Neural progenitor cell (in vitro differentiated cells): ENCODE measurements at places on chromosomes 7 and 10. TPM values are rescaled to one million over a fixed set of nuclear protein-coding genes. Genes with fewer than 3 reads are reported as not detected.

- peaks cover 4% of the 10 kb centered on the region for H3K4me1 ChIP-seq
- no peaks in the 10 kb centered on the region for H3K36me3 ChIP-seq
- no peak overlapping the region for H3K27ac ChIP-seq
Observed at GRCh38 chr10:55747244-55747643, 613.8 kb downstream of the ZWINT start.

EEPD1 gene
- 1.1 and 6.5 TPM in 2 replicates for total RNA-seq

OR9A2 gene
- total RNA-seq = not detected in 2 replicates

DNA sequence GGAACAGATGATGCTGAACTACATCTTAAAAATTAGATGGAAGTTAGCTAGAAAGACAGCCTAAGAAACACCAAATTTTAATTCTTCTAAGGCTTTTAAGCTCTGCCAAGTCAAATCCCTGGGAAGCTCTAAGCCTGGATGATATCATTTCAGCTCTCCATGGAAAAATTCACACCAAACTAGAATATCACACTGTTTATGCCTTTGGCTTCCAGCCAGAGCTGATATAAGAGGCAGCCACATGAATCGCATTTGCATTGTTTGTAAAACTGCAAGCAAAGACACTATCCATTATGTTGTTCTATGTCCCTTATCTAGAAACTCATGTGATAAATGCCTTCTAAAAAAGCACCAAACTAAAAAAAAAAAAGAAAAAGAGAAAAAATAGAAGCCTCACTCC is 430.4 kb downstream of the GRID1 start:
- no peaks in the 10 kb centered on the region for H3K4me1 ChIP-seq
- no peaks in the 10 kb centered on the region for H3K27me3 ChIP-seq
- H3K27ac ChIP-seq = no peak overlapping the region

DNA sequence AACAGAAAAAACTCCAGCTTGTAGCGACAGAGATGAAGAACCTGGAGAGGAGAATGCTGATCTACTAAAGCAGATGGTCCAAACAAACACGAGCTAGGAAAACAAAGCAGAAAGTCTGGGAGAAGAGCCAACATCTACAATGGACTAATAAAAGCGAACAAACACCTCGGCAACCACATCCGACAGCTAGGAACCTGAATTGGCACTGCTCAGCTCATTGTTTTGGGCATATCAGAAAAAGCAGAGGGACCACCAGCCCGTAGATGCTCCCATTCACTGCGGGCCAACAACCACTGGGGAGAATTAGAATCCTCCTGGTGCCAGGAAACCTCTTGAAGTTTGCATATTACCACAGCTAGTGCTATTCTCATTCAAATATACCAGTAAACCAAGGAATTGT is 204.7 kb downstream of the NXPH1 start:
- no peak overlapping the region for H3K4me3 ChIP-seq
- H3K27me3 ChIP-seq = no peaks in the 10 kb centered on the region
- no peaks in the 10 kb centered on the region for H3K36me3 ChIP-seq
- DNase-seq = no peak
- peaks cover 10% of the 10 kb centered on the region for H3K4me1 ChIP-seq
- no peak overlapping the region for H3K27ac ChIP-seq

PLCE1 gene
- 0.47 and 0.71 TPM in 2 replicates for total RNA-seq

- H3K4me3 ChIP-seq = no peak overlapping the region
- no peaks in the 10 kb centered on the region for H3K36me3 ChIP-seq
- no peak overlapping the region for H3K27ac ChIP-seq
- peaks cover 12% of the 10 kb centered on the region for H3K4me1 ChIP-seq
- no peaks in the 10 kb centered on the region for H3K27me3 ChIP-seq
Observed at GRCh38 chr7:35366167-35367155, 112.6 kb upstream of the TBX20 start.

KLF6 gene
- 8.7 and 11.9 TPM in 2 replicates for total RNA-seq

- no peak overlapping the region for H3K4me3 ChIP-seq
- no peak overlapping the region for H3K27ac ChIP-seq
- no peaks in the 10 kb centered on the region for H3K36me3 ChIP-seq
- H3K27me3 ChIP-seq = no peaks in the 10 kb centered on the region
Observed at GRCh38 chr10:101452176-101452575, 98.2 kb downstream of the BTRC start.

FAM25A gene
- total RNA-seq = not detected in 2 replicates

DNA sequence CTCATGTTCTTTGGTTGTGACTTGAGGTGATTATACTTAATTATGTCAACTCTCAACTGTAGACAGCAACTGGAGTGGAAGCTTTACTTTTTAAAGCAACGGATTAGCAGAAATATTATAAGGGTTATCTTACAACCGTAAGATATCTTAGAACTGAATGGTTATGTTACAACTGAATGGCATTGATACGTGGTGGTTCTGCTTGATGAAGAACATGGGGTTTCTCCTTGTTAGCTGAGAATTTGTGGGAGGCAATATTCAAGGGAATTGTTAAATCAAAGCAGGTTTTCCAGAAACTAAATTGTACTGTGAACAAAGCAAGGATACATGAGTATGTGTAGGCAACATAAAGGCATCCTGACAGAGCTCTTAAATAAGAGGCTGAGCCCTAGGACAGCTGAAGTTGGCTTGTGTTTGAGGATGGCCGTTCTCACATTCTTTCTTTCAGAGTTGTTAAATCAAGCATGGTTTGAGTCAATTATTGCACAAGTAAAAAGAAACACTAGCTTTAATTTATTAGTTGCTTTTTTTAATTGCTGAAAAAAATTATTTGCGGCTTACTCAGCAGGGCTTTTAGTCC is 350.0 kb downstream of the PLXDC2 start:
- H3K27me3 ChIP-seq = no peaks in the 10 kb centered on the region
- no peak overlapping the region for H3K4me3 ChIP-seq
- H3K36me3 ChIP-seq = no peaks in the 10 kb centered on the region

GRCh38 chr7:102463841-102464576 is 654 bp downstream of the ALKBH4 start:
- peak overlapping the region; percentile 99 for H3K4me3 ChIP-seq
- no peaks in the 10 kb centered on the region for H3K36me3 ChIP-seq
- H3K27ac ChIP-seq = no peak overlapping the region
- no peaks in the 10 kb centered on the region for H3K27me3 ChIP-seq
- peak; percentile 29 for DNase-seq

- no peak for DNase-seq
- no peak overlapping the region for H3K27ac ChIP-seq
- H3K4me3 ChIP-seq = no peak overlapping the region
- peaks cover 14% of the 10 kb centered on the region for H3K36me3 ChIP-seq
Observed at GRCh38 chr10:11527691-11528255, 83.7 kb downstream of the USP6NL start.

HTR5A gene
- not detected in 2 replicates for total RNA-seq

- no peak overlapping the region for H3K4me3 ChIP-seq
- no peak overlapping the region for H3K27ac ChIP-seq
- H3K36me3 ChIP-seq = no peaks in the 10 kb centered on the region
- no peaks in the 10 kb centered on the region for H3K4me1 ChIP-seq
Observed at GRCh38 chr7:121081327-121081936, 92.9 kb downstream of the CPED1 start.

OR6B1 gene
- not detected in 2 replicates for total RNA-seq

DNA sequence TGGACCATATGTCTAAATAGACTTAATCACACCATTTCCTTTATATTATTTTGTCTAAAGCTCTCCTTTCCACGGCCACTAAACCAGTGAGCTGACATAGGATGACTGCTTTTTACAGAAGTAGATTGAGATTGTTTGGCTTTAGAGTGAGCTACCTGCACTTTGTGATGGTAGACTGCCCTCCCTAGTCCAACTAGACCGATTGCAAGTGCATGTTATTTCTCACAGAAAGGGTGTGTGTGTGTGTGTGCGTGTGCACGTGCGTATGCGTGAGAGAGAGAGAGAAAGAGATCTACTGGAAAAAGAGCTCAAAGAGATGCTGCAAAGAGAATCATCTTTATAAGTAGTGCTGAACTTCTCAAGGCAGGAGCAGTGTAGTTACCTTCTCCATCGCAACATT is 60.7 kb downstream of the VCL start:
- no peaks in the 10 kb centered on the region for H3K36me3 ChIP-seq
- no peak overlapping the region for H3K4me3 ChIP-seq
- no peak overlapping the region for H3K27ac ChIP-seq
- H3K27me3 ChIP-seq = no peaks in the 10 kb centered on the region
- peak; percentile 28 for DNase-seq

ASB10 gene
- not detected in 2 replicates for total RNA-seq

GRCh38 chr7:114508086-114508485 is 93.5 kb downstream of the FOXP2 start:
- H3K27ac ChIP-seq = no peak overlapping the region
- DNase-seq = no peak
- no peaks in the 10 kb centered on the region for H3K36me3 ChIP-seq
- no peaks in the 10 kb centered on the region for H3K4me1 ChIP-seq

SPDYE6 gene
- total RNA-seq = not detected in 2 replicates

DNA sequence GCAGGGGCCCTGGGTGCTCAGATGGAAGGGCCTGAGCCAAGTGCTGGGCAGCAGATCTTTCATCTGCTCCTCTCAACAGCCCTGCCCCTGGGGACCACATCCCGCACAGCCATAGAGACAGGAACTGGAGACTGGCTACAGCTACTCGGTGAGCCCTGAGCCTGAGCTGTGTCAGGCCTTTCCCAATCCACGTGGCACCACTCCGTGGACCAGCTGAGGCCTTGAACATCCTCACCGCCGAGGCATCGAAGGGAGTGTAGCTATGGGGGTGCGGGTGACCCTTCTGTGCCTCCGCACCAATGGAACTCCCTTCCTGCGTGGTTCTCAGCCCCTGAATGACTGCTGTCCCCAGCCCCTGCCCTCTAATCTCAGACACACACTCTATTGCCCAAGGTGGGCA is 362.7 kb upstream of the SHH start:
- no peaks in the 10 kb centered on the region for H3K27me3 ChIP-seq
- no peaks in the 10 kb centered on the region for H3K36me3 ChIP-seq
- no peak overlapping the region for H3K4me3 ChIP-seq
- no peak overlapping the region for H3K27ac ChIP-seq

- no peak overlapping the region for H3K27ac ChIP-seq
- DNase-seq = no peak
- no peaks in the 10 kb centered on the region for H3K36me3 ChIP-seq
- H3K27me3 ChIP-seq = peaks cover 6% of the 10 kb centered on the region
Observed at GRCh38 chr7:44173911-44174693, 15.1 kb downstream of the GCK start.

DNA sequence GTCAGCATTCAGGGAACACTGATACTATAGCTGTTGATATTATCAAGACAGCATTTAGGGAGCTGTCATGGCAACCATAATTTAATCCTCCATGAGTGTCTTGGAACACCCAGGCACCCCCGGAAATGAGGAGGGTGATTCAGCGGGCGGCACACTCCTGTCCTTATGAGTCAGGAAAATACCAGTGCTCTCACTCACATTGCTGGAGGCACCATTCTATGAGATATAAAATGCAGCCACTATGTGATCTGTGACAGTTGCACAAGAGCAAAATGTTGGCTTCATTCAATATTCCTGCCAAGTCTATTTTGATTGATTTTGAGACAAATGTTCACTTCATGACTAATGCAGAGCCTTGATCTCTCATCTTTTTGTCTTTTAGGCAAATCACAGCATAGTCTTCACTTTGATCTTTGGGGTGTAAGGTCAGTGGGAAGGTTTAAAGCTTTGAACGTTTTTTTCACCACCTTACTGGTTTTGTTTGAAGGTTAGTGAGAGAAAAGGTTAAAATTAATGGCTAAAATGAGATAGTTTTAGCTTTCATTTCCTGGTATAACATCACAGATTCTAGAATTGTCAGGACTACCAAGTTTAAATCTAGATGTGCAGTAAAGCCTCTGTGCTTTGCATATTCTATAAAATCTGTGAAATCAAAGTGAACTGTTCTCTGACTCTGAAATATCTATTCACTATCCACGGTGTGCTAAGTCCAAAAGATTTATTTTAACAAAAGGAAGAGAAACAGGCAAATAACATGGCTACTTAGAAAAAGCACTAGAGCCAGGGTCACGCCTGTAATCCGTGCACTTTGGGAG is 12.4 kb upstream of the ARHGAP12 start:
- no peaks in the 10 kb centered on the region for H3K27me3 ChIP-seq
- H3K27ac ChIP-seq = no peak overlapping the region
- H3K4me3 ChIP-seq = no peak overlapping the region
- H3K36me3 ChIP-seq = no peaks in the 10 kb centered on the region

IGF2BP3 gene
- 172 and 242 TPM in 2 replicates for total RNA-seq

ETV1 gene
- total RNA-seq = 35.5 and 36.8 TPM in 2 replicates

DNA sequence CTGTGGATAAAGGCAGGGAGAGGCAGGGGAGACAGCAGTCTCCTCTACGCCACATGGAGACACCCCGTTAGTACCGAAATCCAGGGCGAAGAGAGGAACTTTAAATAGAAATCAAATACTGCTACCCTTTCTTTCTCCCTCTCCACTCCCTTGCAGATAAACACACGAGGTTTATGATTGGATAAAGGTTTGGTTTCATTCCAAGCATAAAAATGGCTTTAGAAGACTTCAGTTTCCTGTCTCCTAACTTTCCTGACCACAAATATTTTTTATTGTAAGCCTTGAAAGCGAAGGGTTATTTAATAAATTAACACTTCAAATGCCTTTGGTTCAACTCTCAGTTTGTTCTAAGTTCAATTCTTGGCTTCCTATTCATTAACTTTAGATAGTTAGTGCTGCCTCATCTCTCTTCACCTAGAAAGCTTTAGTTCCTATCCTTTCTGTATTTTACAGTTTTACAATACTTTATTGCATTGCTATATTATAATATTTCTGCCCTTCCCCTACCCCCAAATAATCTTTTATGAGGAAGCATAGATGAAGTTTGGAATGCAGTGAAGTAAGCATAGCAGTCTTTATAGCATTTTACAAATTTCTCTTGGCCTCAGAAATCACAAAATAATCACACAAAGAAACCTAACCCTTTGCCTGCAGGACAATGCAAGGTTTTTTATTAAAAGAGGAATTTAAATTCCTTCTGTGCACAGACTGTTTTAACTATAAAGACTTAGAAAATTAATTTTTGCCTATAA is 31.5 kb upstream of the ARID5B start:
- no peaks in the 10 kb centered on the region for H3K36me3 ChIP-seq
- H3K27ac ChIP-seq = no peak overlapping the region
- no peaks in the 10 kb centered on the region for H3K27me3 ChIP-seq
- no peak for DNase-seq
- H3K4me1 ChIP-seq = peaks cover 5% of the 10 kb centered on the region
- no peak overlapping the region for H3K4me3 ChIP-seq

GBF1 gene
- 23.5 and 37.9 TPM in 2 replicates for total RNA-seq

ST7 gene
- 5.8 and 6.7 TPM in 2 replicates for total RNA-seq

DNA sequence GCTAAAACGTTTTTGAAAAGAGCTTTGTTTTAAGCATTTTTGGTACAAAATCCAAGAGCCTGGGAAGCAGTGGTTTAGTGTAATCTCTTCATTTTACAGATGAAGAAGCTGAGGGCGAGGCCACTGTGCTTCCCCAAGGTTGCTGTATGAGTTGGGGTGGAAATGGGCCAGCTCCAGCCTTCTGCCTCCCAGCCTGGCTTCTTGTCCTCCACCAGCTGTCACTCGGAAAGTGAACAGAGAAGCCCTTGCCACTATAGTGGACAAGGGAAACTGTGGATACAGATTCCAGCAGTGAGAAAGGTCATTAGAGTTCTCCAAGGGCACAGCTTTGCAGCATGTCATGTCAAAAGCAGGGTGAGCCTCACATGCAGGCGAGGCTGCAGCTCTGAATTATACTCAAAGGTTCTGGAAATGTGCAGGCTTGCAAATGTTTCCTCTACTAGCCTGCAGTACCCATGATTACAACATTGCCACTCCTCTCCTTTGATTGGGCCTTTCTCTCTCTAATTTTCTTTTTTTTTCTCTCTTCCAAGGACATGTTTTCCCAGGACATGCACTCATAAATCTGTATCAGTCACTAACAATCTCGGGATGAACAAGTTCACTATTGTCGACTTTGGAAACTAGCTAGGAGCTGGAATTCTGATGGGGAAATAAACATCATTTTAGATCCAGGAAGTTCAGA is 33.0 kb downstream of the BAMBI start:
- no peak overlapping the region for H3K27ac ChIP-seq
- H3K4me3 ChIP-seq = no peak overlapping the region
- no peaks in the 10 kb centered on the region for H3K4me1 ChIP-seq
- H3K27me3 ChIP-seq = no peaks in the 10 kb centered on the region
- DNase-seq = no peak
